ENCODE measurements at places on chromosomes 11 and 22.

DNA sequence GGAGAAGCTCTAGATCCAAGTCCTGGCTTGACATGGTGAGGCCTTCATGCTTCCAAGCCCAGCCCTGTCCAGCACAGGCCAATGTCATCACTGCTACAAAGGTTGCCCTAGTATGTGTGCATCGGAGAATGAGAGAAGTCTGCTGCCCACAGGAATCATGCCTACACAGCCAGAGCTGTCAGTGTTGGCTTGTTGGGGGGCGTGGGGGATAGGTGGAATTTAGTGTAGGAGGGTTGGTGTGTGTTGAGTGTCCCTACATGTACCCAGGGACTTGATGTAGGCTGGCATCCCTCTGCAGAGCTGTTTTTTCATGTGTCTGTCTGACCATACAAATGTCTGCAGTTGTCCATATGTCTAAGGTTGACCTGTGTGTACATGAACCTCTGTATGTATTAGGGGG, 37.6 kb downstream of the SLC22A12 start:
- DNase-seq: no peak

DNA sequence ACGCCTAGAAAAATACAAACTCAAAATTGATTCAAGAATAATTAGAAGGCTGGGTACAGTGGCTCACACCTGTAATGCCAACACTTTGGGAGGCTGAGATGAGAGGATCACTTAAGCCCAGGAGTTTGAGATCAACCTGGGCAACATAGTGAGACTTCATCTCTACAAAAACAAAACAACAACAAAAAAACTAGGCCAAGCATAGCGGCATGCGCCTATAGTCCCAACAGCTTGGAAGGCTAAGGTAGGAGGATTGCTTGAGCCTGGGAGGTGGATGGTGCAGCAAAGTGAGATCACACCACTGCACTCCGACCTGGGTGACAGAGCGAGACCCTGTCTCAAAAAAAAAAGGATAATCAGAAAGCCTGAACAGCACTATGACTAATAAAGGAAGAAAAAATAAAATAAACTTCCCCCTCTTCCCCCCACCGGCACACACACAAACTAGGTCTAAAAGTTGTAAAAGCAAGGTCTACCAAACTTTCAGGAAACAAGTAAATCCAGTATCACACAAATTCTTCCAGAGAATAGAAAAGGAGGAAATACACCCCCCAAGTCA, 35.8 kb downstream of the RRAS2 start:
- no peak for DNase-seq

DNA sequence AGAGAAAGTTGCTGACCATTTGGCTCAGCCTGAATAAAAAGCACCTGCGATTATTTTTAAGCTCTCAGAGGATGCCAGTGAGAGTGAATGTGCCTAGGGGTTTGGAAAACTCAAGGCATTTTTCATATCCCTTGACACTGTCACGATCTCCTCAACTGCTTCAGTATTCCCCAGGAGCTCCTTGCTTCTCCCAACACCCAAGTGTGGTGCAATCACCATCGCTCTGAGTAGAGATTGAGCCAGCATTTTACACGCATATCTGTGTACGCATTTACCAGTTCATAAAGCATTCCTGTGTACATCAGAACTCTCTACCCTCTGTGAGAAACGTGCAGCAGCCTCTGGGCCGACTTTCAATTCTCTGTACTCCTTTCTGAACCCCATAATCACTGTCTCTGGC, 1.3 kb downstream of the SRRD start:
- no peak for DNase-seq

DNA sequence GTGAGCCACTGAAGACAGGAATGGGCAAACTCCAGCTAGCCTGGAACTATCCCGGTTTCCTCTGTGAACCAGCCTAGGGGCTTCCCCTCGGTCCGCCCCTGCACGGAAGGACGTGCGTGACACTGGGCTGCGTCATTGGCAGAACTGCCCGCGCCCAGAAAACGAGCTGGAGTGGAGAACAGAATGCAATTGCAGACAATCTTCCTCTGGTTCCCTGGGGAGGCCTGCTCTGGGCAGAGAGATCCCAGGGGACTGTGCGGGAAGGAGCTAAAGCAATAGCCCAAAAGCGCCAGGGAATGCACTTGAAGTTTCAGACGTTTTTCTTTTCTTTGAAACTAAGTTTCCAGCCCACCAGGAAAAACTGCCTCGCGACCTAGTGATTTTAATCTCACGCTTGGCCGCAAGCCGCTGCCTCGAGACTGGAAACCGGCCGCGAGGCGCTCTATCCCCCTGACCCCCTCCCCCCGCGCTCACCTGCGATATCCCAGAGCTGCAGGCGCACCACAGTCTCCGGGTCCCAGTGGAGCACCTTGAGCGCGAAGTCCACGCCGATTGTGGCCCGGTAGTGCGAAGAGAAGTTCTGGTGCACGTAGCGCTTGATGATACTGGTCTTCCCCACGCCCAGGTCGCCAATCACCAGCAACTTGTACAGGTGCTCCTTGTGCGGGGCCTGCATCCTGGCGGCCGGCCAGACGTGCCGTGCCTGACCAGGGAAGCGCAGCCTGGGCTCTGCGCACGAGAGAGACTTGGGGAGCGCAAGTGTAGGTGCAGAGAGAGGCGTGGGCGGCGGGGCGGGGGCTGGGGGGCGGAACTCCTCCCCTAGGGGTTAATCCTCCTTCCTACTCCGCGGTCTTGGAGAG, at the start of gene RAB38:
TSS of gene RAB38 (minus strand) at position 735 of the 860 bp plus-strand sequence. CDS start at position 676, 59 bp downstream.
- peak; percentile 91 for DNase-seq
